ENCODE measurements at places on chromosomes 16 and 17. TPM values are rescaled to one million over a fixed set of nuclear protein-coding genes. Genes with fewer than 3 reads are reported as not detected.

CCDC92B gene
- not detected for total RNA-seq

OR1A1 gene
- total RNA-seq: not detected

TIMM22 gene
- total RNA-seq: 23.2 TPM

HBQ1 gene
- total RNA-seq: not detected

TNP2 gene
- not detected for total RNA-seq

KRT36 gene
- not detected for total RNA-seq

CTRB1 gene
- not detected for total RNA-seq

RNF222 gene
- not detected for total RNA-seq

ACSM2A gene
- total RNA-seq: not detected

C17orf107 gene
- 0.18 TPM for total RNA-seq

ITPRIPL2 gene
- 34.0 TPM for total RNA-seq

KRTAP2-1 gene
- not detected for total RNA-seq

KRT9 gene
- not detected for total RNA-seq

OR1F1 gene
- not detected for total RNA-seq

NEUROD2 gene
- total RNA-seq: not detected

ZNF785 gene
- total RNA-seq: 6.8 TPM

TBKBP1 gene
- total RNA-seq: 4.5 TPM

DYNLRB2 gene
- total RNA-seq: not detected

SMARCD2 gene
- total RNA-seq: 75.9 TPM

LLGL1 gene
- 19.3 TPM for total RNA-seq

NR1D1 gene
- 1.8 TPM for total RNA-seq

CLEC18B gene
- total RNA-seq: not detected

ACBD4 gene
- total RNA-seq: 1.6 TPM

ANKRD40CL gene
- total RNA-seq: not detected

SHCBP1 gene
- 71.9 TPM for total RNA-seq

ABCC12 gene
- not detected for total RNA-seq

SPIRE2 gene
- total RNA-seq: 2.3 TPM

UNC45B gene
- total RNA-seq: not detected

Data from SJSA1 (cell line).